ENCODE measurements at places on chromosomes 5 and 9.

DNA sequence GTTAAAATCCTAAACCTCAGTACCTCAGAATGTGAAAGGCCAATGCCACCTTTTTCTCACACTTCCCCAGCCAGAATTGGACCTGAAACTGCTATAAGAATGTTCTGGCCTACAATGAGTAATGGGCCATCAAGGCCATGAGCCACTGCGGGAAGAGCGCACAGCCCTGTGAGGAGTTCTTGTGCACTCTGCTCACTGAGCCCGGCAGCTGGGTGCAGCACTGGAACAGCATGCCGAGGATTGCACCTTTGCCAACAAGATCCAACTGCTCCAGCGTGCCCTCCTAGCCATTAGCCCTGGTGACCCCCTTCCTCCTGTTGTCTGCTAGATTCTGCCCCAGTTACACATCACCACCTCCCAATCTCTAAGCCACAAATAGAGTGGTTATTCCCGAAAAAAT, 758.1 kb downstream of the PRELID2 start:
- H3K27me3 ChIP-seq: no peaks in the 10 kb centered on the region
- no peaks in the 10 kb centered on the region for H3K36me3 ChIP-seq
- H3K27ac ChIP-seq: no peak overlapping the region
- no peak overlapping the region for H3K4me3 ChIP-seq
- no peak for DNase-seq
- H3K4me1 ChIP-seq: no peaks in the 10 kb centered on the region

DNA sequence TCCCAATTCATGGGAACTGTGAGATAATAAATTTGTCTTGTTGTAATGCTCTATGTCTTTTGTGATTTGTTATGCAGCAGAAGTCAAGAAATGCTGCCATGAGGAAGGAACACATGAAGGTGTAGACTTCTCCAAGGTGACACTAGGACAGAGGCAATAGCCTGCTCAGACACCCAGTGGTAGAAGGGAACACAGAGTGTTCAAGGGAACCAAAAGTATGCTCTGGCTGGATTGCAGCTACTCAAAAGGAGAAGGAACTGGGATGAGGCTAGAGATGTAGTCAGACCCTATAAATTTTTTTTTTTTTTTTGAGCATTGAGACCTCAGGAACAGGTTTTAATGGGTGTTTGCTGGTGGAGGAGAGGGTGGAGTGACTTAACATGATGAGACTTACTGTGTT, 232.5 kb downstream of the PARP8 start:
- no peaks in the 10 kb centered on the region for H3K36me3 ChIP-seq
- no peaks in the 10 kb centered on the region for H3K27me3 ChIP-seq
- H3K4me1 ChIP-seq: no peaks in the 10 kb centered on the region
- no peak for DNase-seq
- H3K4me3 ChIP-seq: no peak overlapping the region
- H3K27ac ChIP-seq: no peak overlapping the region

DNA sequence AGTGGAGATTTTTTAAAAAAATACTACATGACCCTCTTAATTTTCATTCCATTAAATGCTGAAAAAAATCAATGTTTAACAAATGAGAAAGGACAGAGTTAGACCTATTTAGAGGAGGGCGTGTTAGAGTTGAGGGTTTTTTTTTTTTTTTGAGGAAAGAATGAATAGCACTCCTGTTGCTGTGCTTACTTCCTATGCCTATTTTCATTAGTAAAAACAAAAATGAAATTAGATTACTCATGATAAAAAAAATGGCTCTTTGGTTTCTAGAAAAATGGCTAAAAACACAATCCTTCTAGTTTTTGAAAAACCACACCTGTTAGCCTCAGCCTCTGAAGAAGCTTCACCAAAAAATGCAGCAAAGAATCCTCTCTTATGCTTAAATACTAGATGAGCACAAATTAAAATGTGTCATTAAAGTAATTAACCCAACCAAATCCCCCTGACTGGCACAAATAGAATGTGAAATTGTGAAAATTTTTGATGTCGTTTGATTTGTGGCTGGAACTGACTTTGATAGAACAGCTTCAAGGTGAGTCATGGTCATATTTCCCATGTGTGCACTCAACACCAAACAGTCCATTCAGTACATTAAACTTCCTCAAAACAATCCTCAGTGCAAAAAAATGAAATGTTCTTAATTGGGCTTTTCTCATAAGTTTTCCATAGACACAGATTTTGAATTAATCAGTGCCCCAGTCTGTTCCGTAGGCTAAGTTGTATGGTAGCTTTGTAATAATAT, 98.0 kb downstream of the MACIR start:
- H3K4me1 ChIP-seq: peaks cover 4% of the 10 kb centered on the region
- H3K36me3 ChIP-seq: no peaks in the 10 kb centered on the region
- DNase-seq: no peak
- H3K4me3 ChIP-seq: no peak overlapping the region
- no peak overlapping the region for H3K27ac ChIP-seq
- no peaks in the 10 kb centered on the region for H3K27me3 ChIP-seq

GRCh38 chr5:140024928-140025327, 18.2 kb downstream of the NRG2 start:
- no peaks in the 10 kb centered on the region for H3K36me3 ChIP-seq
- H3K4me3 ChIP-seq: no peak overlapping the region
- H3K4me1 ChIP-seq: no peaks in the 10 kb centered on the region
- no peaks in the 10 kb centered on the region for H3K27me3 ChIP-seq

- H3K4me1 ChIP-seq: peaks cover 8% of the 10 kb centered on the region
- H3K36me3 ChIP-seq: peaks cover 91% of the 10 kb centered on the region
- no peaks in the 10 kb centered on the region for H3K27me3 ChIP-seq
- no peak overlapping the region for H3K27ac ChIP-seq
- no peak for DNase-seq
Observed at GRCh38 chr9:36211510-36211909, 20.8 kb downstream of the CLTA start.

- no peaks in the 10 kb centered on the region for H3K36me3 ChIP-seq
- no peak for DNase-seq
- no peaks in the 10 kb centered on the region for H3K27me3 ChIP-seq
- peaks cover 44% of the 10 kb centered on the region for H3K4me1 ChIP-seq
Observed at GRCh38 chr9:130789747-130790672, 45.0 kb upstream of the ABL1 start.

Data from stomach (tissue), 19 donors.